ENCODE measurements at places on chromosomes 16 and 17. TPM values are rescaled to one million over a fixed set of nuclear protein-coding genes. Genes with fewer than 3 reads are reported as not detected.

The B4GALNT2 gene
- not detected for total RNA-seq

The CDRT15L2 gene
- total RNA-seq = not detected

The NFATC3 gene
- 44.3 TPM for total RNA-seq

The DNAH17 gene
- 0.36 TPM for total RNA-seq

The TPSG1 gene
- not detected for total RNA-seq

The C16orf96 gene
- under 0.01 TPM for total RNA-seq

The KRT32 gene
- not detected for total RNA-seq

The MT4 gene
- total RNA-seq = not detected

- DNase-seq = no peak
Observed at GRCh38 chr17:75689441-75689873, 22.3 kb downstream of the SAP30BP start.

DNA sequence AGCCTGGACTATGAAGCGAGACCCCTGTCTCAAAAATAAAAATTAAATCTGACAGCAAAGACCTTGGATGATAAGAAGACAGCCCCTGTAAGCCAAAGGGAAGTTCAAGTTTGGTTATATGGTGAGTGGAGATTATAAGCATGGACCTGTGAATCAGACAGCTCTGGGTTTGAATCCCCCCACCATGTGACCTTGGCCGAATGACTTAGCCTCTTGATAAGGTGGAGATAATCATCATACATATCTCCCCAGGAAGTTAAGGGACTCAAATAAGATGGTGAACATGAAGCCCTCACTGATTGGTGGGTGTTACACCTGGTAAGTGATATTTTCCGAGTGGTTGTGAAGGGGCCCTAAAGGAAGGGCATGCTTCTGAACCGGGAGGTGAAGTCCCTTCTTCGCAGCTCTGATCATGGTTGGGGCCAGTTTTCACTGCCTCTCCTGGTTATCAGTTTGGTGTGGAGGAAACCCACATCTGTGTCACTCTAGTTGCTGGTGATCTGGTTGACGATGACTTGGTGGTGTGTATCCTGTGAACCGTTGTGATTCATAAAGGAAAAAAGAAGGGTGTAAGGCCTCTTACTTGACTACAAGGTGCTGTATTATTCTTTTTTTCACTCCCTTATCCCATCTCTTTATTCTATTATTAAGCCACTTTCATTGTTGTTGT lies 61.7 kb upstream of the CLEC18A start:
- DNase-seq = no peak

DNA sequence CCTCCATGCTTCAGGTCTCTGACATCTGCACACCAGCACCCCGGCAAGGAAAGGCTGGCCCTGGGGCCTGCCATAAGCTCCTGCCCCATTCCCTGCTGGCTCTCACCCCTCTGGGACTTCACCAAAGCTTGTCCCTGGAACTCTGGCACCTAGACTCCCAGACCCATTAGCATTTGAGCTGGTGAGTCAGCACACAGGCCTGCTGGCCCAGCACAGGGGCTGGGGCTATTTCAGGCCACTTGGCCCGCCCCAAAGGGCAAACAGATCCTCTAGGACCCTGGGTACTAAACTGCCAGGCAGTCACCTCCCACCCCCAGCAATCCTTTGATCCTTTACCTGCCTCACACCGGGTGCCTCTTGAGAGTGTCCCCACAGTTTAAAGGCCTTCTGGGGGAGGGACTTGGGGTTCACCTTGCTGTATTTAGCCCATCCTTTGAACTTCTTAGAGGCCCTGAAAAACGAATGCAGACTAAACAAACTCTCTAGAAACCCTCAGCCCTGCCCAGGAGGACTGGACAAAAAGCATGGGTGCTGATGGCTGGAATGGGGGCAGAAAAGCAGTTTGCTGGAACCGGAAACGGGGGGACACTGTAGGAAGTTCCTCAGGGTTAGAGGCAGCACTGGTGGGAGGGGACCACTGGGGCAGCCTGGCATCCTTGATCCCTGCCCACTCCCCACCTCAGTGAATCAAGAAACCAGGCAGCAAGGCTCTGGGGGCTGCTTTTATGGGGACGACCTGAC lies 3.2 kb upstream of the SAMD14 start:
- DNase-seq = no peak

DNA sequence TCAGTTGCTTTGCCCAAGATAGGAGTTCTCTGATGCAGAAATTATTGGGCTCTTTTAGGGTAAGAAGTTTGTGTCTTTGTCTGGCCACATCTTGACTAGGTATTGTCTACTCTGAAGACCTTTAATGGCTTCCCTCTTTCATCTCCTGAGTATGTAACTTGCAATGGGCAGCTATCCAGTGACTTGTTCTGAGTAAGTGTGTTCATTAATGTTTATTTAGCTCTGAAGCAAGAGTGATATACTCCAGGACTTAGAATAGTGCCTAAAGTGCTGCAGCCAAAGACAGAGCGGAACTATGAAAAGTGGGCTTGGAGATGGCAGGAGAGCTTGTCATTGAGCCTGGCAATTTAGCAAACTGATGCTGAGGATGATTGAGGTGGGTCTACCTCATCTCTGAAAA lies 8.8 kb upstream of the TANGO6 start:
- DNase-seq = no peak

DNA sequence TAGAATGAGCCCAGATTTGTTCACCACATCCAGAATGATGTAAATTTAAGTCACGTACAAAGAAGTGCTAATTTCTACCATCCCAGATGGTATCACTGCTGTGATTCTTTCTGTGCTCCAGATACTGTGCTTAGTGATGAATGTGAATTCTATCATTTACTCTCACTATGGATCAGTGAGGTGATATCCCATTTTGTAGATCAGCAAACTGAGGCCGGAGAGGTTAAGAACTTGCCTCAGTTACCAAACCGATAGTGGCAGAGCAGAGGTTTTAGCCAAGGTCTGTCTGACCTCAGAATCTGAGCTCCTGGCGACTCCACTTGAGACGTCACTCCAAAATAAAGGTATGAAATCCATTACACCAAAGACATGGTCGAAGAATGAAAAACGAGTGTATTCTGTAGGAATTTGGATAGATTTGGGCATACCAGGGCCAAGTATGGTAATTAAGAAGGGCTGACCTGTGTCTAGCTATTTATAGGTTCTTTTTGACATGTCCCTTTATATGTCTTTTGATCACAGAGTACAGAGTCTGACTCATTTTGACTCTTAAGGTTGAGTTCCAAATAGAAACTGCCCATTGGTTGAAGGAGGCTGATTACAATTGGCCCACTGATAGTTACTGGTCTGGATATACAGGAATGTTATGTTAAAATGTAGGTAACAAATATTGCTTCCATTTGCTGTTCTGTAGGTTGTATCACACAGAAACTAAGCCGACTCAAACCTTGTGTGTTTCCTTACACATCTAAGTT lies 10.0 kb downstream of the MAP2K6 start:
- no peak for DNase-seq

DNA sequence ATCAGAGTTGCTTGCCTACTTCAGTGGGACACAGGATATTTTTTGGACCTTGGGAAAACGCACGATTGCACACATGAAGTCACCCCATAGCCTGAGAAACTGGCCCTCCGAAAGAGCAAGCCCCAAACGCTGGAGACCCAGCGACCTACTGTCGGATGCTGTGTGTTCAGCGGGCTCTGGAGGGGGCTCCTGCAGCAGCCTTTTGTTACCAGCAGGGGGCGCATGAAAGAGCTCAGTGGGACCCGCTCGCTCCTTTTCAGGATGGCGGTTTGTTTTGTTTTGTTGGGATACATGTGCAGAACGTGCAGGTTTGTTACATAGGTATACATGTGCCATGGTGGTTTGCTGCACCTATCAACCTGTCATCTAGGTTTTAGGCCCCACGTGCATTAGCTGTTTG lies 28.4 kb downstream of the MYH3 start:
- DNase-seq = no peak

GRCh38 chr17:77742579-77742978 lies 215.9 kb upstream of the TNRC6C start:
- peak; percentile 26 for DNase-seq

DNA sequence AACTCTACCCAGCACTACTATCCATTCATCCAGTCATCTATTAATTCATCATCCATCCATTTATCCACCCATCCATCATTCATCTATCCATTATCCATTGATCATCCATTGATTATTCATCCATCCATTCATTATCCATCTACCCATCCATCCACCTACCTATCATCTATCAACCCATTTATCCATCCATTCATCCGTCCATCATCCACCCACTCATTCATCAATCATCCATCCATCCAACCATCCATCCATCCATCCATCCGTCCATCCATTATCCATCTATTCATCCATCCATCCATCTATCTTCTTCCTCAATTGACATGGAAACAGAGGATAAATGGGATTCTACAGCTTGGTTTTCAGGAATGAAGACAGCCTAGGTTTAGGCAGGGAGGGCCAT lies 12.0 kb downstream of the SLC4A1 start:
- no peak for DNase-seq

- no peak for DNase-seq
Observed at GRCh38 chr17:59367657-59368045, 36.2 kb downstream of the YPEL2 start.

- DNase-seq = no peak
Observed at GRCh38 chr17:72592242-72592966, 471.6 kb downstream of the SOX9 start.

DNA sequence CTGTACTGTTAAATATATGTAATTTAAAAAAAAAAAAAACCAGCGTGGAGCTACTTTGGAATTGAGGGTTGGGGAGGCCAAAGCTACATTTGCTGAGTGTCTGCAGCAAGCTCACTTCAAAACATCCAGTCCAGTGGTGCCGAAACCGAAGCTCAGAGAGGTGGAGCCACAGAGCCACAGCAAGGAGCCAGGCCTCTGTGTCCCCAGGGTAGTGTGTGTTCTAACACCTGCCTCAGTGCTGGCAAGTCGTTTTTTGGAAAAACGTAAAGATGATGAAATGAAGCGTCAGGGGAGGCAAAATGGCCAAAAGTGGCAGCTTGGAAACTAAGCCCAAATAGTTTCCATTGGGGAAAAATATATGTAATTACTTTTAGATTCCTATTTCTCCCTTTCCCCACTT lies 36.1 kb upstream of the MRC2 start:
- DNase-seq = no peak

GRCh38 chr16:62970851-62971250 lies 934.6 kb upstream of the CDH8 start:
- no peak for DNase-seq

DNA sequence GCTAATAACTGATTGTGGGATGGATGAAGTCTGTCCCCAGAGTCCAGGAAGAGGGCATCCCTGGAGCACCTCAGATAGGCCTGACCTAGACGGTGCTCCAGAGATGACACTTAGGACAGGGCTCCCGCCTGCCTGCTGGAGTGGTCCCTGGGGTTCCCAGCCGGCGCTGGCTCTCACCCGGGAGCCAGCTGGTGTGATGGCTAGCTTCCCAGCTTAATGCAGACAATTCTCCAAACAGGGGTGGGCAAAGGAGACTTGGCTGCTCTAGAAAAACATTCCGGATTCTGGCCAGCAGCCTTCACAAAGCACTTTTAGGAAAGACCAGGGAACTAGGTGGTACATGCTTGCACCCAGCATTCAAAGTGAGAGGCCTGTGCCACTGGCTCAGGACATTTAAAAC lies 18.6 kb downstream of the ACE start:
- DNase-seq = no peak

- DNase-seq = no peak
Observed at GRCh38 chr16:13127144-13127543, 225.7 kb downstream of the SHISA9 start.

GRCh38 chr17:70089513-70090148 lies 14.6 kb downstream of the KCNJ16 start:
- no peak for DNase-seq

DNA sequence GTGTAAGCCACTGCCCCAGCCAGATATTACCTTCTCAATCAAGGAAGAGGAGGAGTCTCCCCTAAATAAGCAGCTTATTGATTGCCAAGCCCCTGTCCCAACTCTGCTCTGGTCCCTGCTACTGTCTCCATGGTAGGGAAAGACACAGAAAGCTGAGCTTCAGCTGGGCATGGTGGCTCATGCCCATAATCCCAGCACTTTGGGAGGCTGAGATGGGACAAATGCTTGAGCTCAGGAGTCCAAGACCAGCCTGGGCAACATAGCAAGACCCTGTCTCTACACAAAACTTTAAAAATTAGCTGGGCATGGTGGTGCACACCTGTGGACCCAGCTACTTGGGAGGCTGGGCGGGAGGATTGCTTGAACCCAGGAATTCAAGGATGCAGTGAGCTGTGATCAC lies 6.6 kb downstream of the JUP start:
- DNase-seq = no peak

GRCh38 chr16:4628283-4628682 lies 3.7 kb downstream of the MGRN1 start:
- DNase-seq = no peak

DNA sequence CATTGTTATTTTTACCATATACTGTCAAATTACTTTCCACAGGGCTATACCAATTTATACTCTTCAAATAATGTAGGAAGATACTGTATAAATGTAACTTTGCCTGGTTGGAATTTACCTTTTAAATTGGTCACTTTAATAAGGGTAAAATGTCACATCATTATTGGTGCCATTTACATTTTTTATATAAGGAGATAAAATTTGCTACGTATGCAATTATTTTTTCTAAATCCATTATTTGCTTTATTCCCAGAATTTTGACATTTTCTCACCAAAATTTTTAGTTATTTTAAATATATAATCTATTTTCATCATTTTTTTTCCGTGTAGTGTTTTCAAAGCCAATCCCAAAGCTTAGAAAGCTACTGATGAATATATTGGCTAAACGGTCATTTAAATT lies 664.7 kb downstream of the KCNJ2 start:
- DNase-seq = no peak

GRCh38 chr17:65039336-65039988 lies 17.1 kb downstream of the GNA13 start:
- no peak for DNase-seq

DNA sequence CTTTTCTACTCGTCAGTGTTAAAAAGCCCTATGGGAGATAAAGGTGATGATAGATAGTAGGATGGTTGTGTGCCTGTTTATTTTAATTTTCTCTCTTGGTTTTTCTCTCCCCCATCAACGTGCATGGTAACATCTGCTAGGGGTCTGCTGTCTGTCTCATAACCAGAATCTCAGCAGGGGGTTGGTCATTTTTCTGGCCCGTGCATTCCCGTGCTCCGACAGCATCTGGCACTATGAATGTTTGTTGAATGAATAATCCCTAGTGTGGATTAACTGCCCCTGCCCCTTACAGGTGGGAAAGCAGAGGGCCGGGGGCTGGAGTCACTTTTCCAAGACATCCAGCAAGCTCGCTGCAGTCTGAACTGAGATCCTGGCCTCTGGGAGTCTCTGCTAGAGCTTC lies 6.3 kb downstream of the CA5A start:
- no peak for DNase-seq

Data from sigmoid colon (tissue), 7 donors.